Upper lobe of right lung (tissue), 1 donor: ENCODE measurements at places on chromosomes 12 and 14. TPM values are rescaled to one million over a fixed set of nuclear protein-coding genes. Genes with fewer than 3 reads are reported as not detected.
A peak's percentile ranks its signal among the peaks of the same experiment; 100 is the strongest.

Gene SERPINA9
- total RNA-seq = not detected

DNA sequence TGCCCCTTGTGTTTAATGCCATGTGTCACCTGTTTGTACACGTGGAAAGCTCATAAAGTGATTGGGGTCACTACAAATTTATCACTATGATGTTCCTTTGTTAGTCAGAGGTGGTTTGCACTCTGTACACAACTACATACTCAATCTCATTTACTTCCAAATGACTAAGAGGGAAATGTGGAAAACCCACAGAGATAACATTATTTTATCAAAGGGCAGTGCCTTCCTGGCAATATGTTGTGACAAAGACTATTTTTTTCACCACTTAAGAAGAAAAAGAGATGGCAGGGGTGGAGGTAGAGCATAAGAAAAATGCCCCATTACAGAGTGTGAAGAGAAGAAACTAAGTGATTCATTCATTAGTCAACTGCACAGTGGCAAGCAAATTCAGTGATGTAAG, 1064.1 kb upstream of the FLRT2 start:
- H3K36me3 ChIP-seq = no peaks in the 10 kb centered on the region
- H3K4me1 ChIP-seq = no peaks in the 10 kb centered on the region
- no peaks in the 10 kb centered on the region for H3K27me3 ChIP-seq
- no peak overlapping the region for H3K27ac ChIP-seq
- DNase-seq = no peak

- no peaks in the 10 kb centered on the region for H3K27me3 ChIP-seq
- H3K36me3 ChIP-seq = no peaks in the 10 kb centered on the region
- no peaks in the 10 kb centered on the region for H3K4me1 ChIP-seq
- H3K4me3 ChIP-seq = no peak overlapping the region
- no peak overlapping the region for H3K27ac ChIP-seq
- DNase-seq = no peak
Measured at GRCh38 chr12:4133636-4134447, 139.7 kb upstream of the CCND2 start.

- no peak overlapping the region for H3K27ac ChIP-seq
- H3K36me3 ChIP-seq = no peaks in the 10 kb centered on the region
- no peaks in the 10 kb centered on the region for H3K4me1 ChIP-seq
- no peak for DNase-seq
- H3K27me3 ChIP-seq = peaks cover under 1% of the 10 kb centered on the region
Measured at GRCh38 chr14:65815127-65815526, 402.6 kb downstream of the FUT8 start.

DNA sequence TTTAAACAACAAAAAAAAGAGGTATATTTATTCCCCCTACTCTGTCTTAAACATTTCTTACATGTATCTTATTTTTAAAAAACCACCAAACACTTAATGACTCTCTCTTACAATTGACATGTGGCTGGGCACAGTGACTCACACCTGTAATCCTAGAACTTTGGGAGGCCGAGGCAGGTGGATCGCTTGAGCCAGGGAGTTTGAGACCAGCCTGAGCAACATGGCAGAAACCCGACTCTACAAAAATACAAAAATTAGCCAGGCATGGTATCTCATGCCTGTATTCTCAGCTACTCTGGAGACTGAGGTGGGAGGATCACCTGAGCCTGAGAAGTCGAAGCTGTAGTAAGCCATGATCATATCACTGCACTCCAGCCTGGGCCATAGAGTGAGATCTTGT, 16.0 kb downstream of the SLC41A2 start:
- no peaks in the 10 kb centered on the region for H3K27me3 ChIP-seq
- no peak overlapping the region for H3K27ac ChIP-seq
- no peak for DNase-seq
- H3K36me3 ChIP-seq = no peaks in the 10 kb centered on the region
- no peaks in the 10 kb centered on the region for H3K4me1 ChIP-seq

DNA sequence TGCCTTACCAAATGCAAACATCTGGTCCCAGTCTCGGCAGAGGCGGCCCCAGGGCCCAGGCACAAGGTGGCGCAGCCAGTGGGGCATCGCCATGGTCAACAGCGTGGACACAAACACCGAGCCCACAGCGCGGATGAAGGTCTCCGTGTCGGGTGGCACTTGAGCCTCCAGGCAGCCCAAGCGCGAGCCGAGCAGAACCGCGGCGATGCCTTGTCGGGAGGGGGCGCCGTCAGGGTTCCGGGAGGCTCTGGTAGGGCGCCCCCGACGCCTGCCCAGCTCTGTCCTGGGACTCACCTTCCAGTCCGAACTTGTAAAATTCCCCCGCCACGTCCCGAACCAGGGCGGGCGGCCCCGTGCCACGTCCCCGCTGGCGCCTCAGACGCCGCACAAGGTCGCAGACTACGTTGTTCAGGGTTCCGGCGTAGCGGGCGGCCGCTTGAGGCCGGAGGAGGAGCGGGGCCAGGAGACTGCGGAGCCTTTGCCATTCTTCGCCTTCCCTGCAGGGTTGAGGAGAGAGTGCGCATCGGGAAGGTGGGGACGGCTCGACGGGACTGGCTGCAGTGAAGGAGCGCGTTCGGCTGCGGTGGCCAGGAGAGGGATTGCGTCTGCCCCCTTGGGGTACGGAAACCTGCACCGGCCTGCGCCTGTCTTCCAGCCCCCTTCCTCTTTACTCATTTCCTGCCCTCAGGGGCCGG, 1.7 kb downstream of the CYP27B1 start:
- peaks cover 46% of the 10 kb centered on the region for H3K27me3 ChIP-seq
- peaks cover 16% of the 10 kb centered on the region for H3K36me3 ChIP-seq
- no peak overlapping the region for H3K27ac ChIP-seq
- DNase-seq = peak; percentile 79
- H3K4me1 ChIP-seq = peaks cover 27% of the 10 kb centered on the region

Gene OVCH1
- total RNA-seq = 2.0 TPM

Gene CAPZA3
- total RNA-seq = not detected

DNA sequence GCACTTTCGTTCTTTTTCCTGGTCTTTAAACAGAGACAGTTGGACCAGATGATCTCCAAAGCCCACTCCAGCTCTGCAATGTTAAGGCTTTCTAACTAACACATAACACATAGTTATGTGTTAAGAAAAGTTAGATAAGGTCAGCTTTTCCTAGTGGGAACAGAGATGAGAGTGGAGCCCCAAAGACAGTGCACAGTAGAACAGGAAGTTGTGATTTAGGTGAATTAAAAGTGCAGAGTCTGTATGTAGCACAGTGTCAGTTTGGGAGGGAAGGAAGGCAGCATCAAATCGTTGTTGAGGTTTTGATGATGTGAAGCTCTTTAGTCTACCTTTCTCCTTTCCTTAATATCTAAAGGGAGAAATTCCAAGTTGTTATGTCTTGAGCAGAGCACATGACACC, 31.7 kb downstream of the PRORP start:
- H3K27me3 ChIP-seq = no peaks in the 10 kb centered on the region
- H3K36me3 ChIP-seq = no peaks in the 10 kb centered on the region
- no peak overlapping the region for H3K4me3 ChIP-seq

Gene LHX5
- total RNA-seq = not detected

DNA sequence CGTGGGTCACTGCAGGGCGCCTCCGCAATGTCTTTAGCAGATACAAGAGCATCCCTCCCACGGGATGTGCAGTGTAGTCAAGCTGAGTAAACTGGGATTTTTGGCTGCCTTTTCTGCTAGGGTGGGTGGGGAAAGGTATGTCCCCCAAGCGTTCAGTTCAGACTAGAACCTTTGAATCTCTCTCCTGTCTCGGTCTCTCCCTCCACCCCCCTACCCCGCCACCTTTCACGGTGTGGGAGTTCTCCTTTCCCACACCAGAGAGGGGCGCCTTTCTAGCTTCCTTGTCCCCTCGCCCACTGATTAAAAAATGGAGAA, 525 bp upstream of the FAR2 start:
- peak overlapping the region; percentile 84 for H3K27ac ChIP-seq
- no peaks in the 10 kb centered on the region for H3K27me3 ChIP-seq
- no peaks in the 10 kb centered on the region for H3K36me3 ChIP-seq

DNA sequence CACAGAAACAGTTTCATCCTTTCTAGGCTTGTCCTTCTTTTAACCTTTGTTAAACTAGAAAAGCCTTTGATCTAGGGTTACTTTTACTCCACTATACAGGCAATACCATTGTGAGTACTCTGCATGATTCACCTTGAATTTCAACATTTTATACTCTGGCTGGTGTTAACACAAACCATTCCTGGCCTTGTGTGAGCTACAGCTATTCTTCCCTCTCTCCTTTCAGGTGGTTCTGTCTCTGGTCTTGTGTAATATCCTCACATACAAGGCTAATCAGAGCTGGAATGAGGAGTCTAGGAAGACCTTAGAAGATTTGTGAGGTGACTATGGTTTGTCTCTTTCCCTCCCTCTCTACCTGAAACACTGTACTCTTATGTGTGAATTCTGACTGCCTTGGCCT, 837.4 kb upstream of the USP15 start:
- DNase-seq = no peak
- H3K27ac ChIP-seq = no peak overlapping the region
- no peaks in the 10 kb centered on the region for H3K4me1 ChIP-seq
- no peaks in the 10 kb centered on the region for H3K36me3 ChIP-seq

- H3K36me3 ChIP-seq = no peaks in the 10 kb centered on the region
- no peak overlapping the region for H3K4me3 ChIP-seq
- no peaks in the 10 kb centered on the region for H3K27me3 ChIP-seq
Measured at GRCh38 chr12:94636462-94637085, 13.8 kb downstream of the TMCC3 start.

Gene CLEC12A
- total RNA-seq = 43.4 TPM

- no peak overlapping the region for H3K27ac ChIP-seq
- no peak overlapping the region for H3K4me3 ChIP-seq
- no peak for DNase-seq
- H3K27me3 ChIP-seq = no peaks in the 10 kb centered on the region
- H3K36me3 ChIP-seq = no peaks in the 10 kb centered on the region
Measured at GRCh38 chr12:68452078-68452715, 120.0 kb upstream of the MDM1 start.

Gene RAPGEF3
- 69.6 TPM for total RNA-seq

DNA sequence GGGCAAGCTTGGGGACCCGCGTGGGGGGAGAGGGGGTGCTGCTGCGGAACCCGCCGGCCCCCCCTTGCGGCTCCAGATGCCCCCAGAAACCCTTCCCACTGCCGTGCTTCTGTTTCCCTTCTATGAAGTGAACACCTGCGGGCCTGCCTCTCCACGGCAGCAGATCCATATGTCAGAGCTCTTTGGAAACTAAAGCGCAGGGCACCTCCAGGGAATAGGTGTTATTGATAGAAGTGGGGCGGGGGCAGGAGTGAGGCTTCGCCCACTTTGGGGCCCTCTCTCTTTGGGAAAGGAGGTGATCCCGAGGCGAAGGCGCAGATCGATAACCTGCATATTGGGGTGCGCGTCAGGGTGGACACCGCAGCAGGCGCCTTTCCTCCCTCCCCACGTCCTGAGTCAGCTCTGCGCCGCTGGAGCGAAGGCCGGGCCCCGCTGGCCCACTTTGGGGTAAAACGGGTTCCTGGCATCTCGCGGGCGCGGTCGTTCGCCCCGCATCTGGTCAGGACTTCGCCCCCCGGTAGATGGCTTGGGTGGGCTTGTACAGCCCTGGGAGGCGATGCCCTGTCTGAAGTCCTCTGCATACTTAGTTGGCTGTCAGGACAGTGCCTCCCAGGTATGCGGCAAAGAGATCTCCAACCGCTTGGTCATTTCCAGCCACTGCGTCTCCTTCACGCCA, 524 bp downstream of the KMT5A start:
- peak overlapping the region; percentile 66 for H3K27ac ChIP-seq
- H3K4me3 ChIP-seq = peak overlapping the region; percentile 84
- no peaks in the 10 kb centered on the region for H3K27me3 ChIP-seq
- no peak for DNase-seq

Gene CELA1
- not detected for total RNA-seq

DNA sequence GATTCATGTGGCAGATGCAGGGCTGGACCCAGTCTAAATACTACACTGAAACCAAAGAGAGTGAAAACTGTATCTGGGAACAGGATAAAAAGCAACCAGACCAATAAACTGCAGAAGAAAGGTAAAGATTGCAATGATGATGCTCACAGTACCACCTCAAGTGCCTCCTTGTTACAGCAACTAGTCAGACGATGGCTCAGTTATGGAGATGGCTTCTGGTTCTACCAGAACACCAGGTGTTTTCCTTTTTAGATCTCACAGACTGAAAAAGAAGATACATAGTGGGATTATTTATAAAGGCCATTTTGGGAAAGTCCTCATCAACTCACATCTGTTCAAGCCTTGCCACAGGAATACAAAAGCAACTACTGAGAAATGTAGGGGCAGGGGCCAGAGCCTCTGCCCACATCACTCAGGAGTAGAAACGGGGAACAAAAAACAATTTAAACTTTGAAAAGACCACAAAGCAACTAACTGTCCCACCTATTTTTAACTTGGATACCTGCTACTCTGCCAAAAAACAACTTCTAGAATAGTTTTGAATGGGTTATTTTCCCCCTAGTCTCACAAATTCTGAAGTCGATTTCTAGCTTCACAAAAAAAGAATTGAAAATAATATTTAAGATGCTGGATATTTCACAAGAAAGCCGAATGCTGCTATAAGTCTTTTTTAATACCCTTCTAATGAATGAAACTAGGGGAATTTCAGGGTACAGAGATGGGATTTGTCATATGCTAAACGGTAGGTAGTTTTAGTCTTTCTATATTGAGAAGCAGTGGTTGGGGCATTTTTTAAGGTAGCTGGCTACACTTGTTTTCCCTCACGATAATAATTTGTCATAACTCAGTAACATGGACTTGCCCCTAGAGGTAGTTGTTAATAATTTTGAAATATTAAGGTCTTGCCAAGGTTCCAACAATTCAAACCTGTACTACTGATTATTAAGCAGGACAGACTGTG, 197.2 kb upstream of the TMPO start:
- H3K4me1 ChIP-seq = no peaks in the 10 kb centered on the region
- DNase-seq = no peak
- H3K36me3 ChIP-seq = no peaks in the 10 kb centered on the region
- H3K4me3 ChIP-seq = no peak overlapping the region
- H3K27me3 ChIP-seq = no peaks in the 10 kb centered on the region
- H3K27ac ChIP-seq = no peak overlapping the region

Gene C12orf42
- total RNA-seq = not detected

Gene EIF2S3B
- total RNA-seq = 0.52 TPM

- peaks cover 97% of the 10 kb centered on the region for H3K36me3 ChIP-seq
- H3K4me3 ChIP-seq = no peak overlapping the region
- DNase-seq = no peak
- no peak overlapping the region for H3K27ac ChIP-seq
- no peaks in the 10 kb centered on the region for H3K27me3 ChIP-seq
- no peaks in the 10 kb centered on the region for H3K4me1 ChIP-seq
Measured at GRCh38 chr14:72974661-72975060, 48.4 kb downstream of the DCAF4 start.
